Tibial nerve (tissue), 4 donors: ENCODE measurements at places on chromosomes 4 and X.

GRCh38 chrX:100880368-100880767 lies 6.2 kb upstream of the NOX1 start:
- DNase-seq: no peak

- no peak for DNase-seq
Observed at GRCh38 chrX:111308039-111308438, 37.8 kb upstream of the CAPN6 start.

DNA sequence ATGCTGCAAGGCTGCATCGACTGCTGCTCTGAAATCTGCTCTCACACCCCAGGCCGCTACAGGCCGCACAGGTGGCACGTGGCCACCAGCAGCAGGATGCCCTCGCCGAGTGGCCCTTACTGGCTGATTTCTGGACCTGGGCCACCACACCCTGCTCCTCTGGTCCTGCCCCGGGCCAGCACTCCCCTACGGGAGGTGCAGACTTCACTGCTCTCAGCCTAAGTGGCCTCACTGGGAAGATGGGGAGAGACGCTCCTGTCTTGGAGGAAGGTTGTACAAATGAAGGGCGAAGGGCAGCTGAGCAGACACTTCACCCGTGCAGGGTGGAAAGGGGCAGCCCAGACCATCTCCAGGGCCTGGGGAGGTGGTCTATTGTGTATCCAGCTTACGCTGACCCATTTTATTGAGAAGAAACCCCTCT lies 72.5 kb downstream of the ACOX3 start:
- no peak for DNase-seq

- DNase-seq: no peak
Observed at GRCh38 chr4:166003811-166004210, 130.8 kb downstream of the TLL1 start.

- no peak for DNase-seq
Observed at GRCh38 chrX:4206941-4207340, 493.5 kb upstream of the PRKX start.

DNA sequence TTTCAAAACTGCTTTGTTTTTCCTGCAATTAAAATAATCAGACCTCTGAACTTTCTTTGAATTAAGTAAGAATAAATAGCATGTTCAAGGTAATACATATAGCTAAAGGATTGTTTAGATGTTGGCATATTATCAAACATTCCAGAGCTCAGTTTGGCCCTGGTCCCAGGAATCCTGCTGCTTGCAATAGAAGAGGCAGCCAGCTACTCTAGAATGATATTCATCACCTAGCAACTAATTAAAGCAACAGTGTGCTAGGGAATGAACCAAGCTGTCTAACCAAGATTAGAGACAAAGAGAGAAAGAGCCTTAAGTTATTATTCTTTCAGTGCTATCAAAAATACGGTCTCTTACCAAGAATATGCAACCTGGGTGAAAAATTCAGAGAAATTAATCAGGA lies 460.9 kb downstream of the GABRG1 start:
- DNase-seq: no peak

- DNase-seq: no peak
Observed at GRCh38 chr4:33628296-33628695, 2616.0 kb downstream of the ARAP2 start.

DNA sequence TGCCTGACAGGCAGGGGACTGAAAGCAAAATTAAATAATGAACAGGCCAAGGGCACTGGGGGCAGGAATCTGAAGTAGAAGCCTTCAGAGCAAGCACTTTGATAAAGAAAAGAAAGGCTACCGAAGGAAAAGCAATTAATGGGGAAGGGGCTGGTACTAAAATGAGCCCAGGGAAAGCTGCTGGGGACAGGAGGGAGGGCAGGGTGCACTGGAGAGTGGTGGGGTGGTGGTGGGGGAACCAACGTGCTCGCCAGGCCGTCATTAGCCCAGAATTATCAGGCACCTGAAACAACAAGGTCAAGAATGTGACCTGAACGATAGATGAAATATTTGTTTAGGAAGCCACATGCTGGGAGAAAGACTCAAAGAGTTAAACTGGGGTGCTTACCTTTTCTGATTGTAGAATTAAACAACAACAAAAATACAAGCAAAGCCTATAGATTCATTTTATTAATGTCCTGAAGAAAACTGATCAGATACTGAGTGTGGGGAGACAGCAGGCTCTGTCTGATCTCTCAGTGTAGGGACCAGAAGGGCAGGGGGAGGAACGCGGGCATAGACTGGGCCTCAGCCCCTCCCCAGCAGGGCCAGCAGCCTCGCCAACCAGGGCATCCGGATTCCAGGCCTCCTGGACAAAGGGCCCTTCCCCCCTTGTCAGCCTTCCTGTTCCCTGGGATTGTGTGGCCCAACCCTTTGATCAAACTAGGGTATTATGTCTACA lies 239.7 kb upstream of the KLF3 start:
- no peak for DNase-seq

DNA sequence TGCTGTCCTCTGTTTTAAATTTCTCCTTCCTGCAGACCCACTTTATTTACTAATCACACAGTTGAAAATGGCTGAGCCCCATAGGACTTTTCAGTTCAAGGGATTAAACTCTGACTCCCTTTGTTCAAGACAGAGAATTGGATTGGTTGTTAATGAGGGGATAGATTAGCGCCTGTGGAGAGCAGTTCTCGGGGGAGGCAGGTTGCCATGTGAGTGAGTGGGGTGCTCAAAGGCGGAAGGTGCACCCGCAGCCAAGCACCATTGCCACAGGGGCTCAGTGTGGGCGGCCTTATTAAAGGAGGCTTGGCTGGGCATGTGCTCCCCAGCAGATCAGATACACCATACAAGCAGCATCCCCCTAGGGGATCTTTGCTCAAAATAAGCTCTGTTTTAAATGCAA lies 7.9 kb upstream of the CBR4 start:
- no peak for DNase-seq

GRCh38 chrX:40175511-40176350 lies 78.0 kb upstream of the BCOR start:
- peak; percentile 63 for DNase-seq

GRCh38 chrX:110758781-110759422 lies 36.7 kb downstream of the CHRDL1 start:
- DNase-seq: no peak

GRCh38 chrX:85444613-85445012 lies 65.1 kb upstream of the POF1B start:
- no peak for DNase-seq

- DNase-seq: no peak
Observed at GRCh38 chr4:55354648-55355047, 8.6 kb downstream of the SRD5A3 start.

- no peak for DNase-seq
Observed at GRCh38 chr4:172975651-172976229, 192.9 kb upstream of the GALNT7 start.

- no peak for DNase-seq
Observed at GRCh38 chr4:48831532-48832030, 693 bp downstream of the OCIAD1 start.

GRCh38 chr4:97841512-97841911 lies 301.8 kb downstream of the STPG2 start:
- no peak for DNase-seq

- DNase-seq: no peak
Observed at GRCh38 chr4:153318696-153319320, 25.7 kb upstream of the MND1 start.

GRCh38 chr4:28842271-28842670 lies 1877.9 kb upstream of the PCDH7 start:
- no peak for DNase-seq

GRCh38 chr4:108833046-108833445 lies 70.2 kb upstream of the ETNPPL start:
- no peak for DNase-seq

DNA sequence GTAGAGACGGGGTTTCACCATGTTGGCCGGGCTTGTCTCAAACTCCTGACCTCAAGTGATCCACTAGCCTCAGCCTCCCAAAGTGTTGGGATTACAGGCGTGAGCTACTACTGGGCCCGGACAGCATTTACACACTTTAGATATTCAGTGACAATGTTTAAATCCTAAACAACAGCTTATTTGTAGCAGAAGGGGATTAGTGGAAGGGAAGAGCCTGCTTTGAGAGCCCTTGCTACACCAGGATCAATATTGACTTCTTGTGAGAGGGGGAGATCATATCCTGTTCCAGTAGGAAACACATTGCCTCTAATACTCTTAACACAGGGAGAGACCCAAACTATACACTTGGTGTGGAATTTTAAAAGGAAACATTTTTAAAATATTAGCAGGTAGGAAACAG lies 7.1 kb downstream of the MGST2 start:
- DNase-seq: no peak

GRCh38 chrX:152821145-152821765 lies 9.3 kb downstream of the CETN2 start:
- no peak for DNase-seq
